ENCODE measurements at places on chromosomes 7 and 10.
A peak's percentile ranks its signal among the peaks of the same experiment; 100 is the strongest.

- no peaks in the 10 kb centered on the region for H3K27me3 ChIP-seq
- H3K4me3 ChIP-seq: no peak overlapping the region
These were observed 82.5 kb downstream of the TMEM168 start for GRCh38 chr7:112707655-112708054.

- DNase-seq: no peak
- no peak overlapping the region for H3K27ac ChIP-seq
- H3K36me3 ChIP-seq: no peaks in the 10 kb centered on the region
- H3K4me3 ChIP-seq: no peak overlapping the region
- no peaks in the 10 kb centered on the region for H3K4me1 ChIP-seq
- H3K27me3 ChIP-seq: no peaks in the 10 kb centered on the region
These were observed 20.1 kb downstream of the CACNA2D1 start for GRCh38 chr7:82423446-82423845.

DNA sequence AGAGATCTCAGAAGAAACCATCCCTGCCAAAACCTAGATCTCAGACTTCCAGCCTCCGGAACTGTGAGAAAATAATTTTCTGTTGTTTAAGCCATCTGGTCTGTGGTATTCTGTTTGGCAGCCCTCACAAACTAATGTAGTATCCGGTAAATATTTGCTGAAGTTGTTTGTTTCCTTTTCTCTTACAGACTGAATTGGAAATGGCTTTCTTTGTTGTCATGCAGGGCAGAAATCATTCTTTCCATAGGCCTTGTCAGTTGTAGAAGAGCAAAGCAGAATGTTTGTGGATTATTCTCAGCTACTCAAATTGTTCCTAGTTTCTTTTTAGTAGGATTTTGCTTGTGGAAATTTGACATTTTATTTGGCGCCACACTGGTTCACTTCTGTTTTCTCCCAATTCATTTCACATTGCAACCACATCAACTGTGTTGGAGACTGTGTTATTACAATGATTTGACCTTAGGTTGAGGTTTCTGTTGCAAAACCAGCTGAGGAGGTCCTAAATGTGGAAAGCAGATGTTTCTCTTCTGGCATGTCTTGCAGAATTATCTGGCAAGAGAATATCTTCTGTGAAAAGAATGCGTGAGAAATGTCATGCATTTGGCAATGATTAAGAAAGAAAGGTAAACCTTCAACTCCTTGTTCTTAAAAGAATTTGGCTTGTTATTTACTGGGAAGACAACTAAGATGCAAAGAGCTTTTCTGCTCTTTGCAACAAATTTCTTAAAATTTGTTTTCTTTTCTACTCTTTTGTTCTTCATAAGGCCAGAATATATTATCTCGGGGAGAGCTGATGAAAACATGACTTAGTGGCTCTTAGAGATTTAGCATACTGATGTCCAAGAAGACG, 25.8 kb downstream of the ACTA2 start:
- H3K27me3 ChIP-seq: no peaks in the 10 kb centered on the region
- H3K27ac ChIP-seq: no peak overlapping the region
- no peaks in the 10 kb centered on the region for H3K36me3 ChIP-seq
- DNase-seq: peak; percentile 57
- peaks cover 27% of the 10 kb centered on the region for H3K4me1 ChIP-seq

GRCh38 chr10:127353544-127353943, 157.2 kb upstream of the INSYN2A start:
- no peaks in the 10 kb centered on the region for H3K27me3 ChIP-seq
- no peaks in the 10 kb centered on the region for H3K4me1 ChIP-seq
- H3K4me3 ChIP-seq: no peak overlapping the region

DNA sequence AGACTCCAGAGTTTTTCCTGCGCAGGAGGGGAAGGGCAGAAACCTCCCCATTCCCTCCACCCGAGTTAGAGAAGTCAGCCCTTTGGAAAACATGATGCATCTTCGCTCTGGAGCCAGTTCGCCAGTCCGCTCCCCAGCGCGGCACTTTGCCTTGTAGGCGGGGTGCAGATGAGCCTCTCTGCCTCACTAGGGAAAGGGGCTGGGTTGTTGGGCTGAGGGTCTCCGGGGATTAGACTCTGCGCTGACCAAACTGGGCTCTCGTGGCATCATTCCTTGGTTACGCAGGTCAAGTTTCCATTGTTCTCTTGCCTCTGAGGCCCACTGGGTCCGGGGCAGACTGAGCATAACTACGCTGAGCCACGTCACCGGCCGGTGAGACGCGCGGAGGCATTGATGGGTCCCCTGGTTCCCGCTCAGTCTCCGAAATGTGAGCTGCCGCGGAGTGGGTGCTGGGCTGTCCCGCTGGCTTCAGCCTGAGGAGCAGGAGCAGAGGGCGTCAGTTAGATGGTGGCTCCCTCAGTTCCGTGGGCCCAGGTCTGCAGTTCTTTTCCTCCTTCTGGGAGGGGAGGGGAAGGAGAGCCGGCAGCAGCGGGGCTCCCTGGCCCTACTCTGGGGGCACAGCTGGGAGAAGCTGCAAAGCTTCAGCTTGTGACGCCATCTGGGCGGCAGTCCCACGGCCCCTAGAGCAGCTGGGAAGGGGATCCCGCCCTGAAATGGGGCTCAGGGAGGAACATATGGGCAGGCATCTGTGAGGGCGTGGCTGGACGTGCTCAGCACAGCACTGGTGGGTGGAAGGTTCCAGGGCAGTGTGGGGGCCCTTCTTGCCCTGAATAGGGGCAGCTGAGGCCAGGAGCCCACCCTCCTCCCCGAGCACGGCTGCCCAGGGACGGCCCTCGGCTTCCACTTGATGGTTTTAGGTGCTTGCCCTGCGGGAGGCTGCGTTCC, 121.3 kb upstream of the BTBD16 start:
- peaks cover 24% of the 10 kb centered on the region for H3K4me1 ChIP-seq
- DNase-seq: no peak
- H3K36me3 ChIP-seq: peaks cover 3% of the 10 kb centered on the region

- no peaks in the 10 kb centered on the region for H3K27me3 ChIP-seq
- no peak for DNase-seq
- H3K27ac ChIP-seq: no peak overlapping the region
- no peaks in the 10 kb centered on the region for H3K4me1 ChIP-seq
These were observed 77.4 kb downstream of the RNLS start for GRCh38 chr10:88505680-88506215.

DNA sequence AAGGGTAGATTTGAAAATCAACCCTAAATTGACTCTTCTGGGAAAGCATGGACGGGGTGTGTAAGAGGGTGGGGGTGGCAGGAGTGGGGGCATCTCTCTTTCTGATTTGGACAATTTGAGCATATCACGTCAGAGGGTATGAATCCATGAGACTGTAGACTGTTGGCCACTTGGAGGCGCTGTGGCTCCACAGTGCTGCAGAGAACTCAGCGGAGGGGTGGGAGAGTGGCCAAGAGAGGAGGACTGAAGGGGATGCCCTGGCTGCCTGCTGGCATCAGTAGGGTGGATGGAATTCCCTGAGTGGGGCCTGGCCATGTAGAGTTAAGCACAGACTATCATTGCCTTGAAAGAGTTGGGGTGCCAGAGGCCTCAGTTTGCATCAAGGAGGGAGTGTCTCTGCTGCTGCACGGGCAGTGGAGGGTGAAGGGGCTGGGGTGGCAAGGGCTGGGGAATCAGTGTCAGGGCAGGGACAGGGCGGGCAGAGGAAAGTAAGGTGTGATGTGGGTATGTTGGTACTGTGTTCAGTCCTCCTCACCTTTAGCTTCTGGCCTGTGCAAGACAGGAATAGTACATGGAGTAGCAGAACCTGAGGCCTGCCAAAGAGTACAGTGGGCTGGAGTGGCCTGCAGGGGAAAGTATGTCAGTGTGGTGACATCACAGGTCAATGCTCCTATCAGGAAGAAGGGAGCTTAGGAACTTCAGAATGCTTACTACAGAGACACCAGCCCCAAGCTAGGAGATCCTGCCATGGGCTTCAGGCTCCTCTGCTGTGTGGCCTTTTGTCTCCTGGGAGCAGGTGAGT, 133.5 kb upstream of the PRSS58 start:
- H3K4me1 ChIP-seq: no peaks in the 10 kb centered on the region
- H3K27me3 ChIP-seq: no peaks in the 10 kb centered on the region
- no peak for DNase-seq
- H3K27ac ChIP-seq: no peak overlapping the region
- no peaks in the 10 kb centered on the region for H3K36me3 ChIP-seq

- DNase-seq: peak; percentile 82
- H3K36me3 ChIP-seq: no peaks in the 10 kb centered on the region
- peaks cover 28% of the 10 kb centered on the region for H3K4me1 ChIP-seq
- no peak overlapping the region for H3K27ac ChIP-seq
- H3K4me3 ChIP-seq: no peak overlapping the region
These were observed 14.7 kb downstream of the LZTS2 start for GRCh38 chr10:101014230-101014884.

DNA sequence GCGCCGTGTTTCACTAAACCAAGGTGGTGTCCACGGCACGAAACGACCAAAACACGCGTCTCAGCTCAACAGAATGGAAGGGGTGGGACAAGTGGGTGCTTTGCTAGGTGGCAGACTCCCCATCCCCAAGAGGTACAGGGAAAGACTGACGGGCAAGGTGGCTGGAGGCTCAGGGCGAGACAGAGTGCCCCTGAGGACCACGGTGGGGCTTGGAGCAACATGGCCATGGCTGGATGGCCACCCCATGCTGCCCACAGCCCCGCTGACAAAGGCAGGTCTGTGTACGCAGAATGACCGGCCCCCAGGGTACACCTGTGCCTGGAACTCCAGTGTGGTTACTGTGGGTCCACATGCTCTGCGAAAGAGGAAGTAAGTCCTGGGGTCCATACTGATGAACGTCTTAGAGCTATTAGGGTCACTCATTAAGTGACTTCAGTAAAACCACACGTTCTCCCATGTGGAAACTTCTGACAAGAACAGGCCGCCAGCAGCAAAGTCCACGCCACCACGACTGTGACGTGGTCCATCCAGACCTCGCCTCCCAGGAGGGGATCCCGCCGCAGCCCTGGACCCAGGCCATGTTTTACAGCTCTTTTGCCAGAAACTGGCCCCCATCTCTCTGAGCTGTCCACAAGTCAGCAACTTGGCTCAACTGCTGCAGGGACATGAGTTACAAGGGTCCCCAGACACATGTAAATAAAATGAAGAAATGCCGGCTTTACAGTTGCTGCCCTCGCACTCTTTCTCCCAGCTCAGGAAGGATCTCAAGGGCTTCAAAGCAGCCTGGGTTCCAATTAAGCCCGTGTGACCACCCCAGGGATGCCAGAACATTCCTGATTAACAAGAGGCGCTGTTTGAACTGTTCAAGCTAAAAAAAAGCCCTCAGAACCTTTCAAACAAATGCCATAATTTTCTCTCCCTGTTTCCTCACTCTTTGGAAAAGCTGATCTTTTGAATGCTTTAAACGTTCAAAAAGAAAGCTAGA, 66.8 kb downstream of the MAD1L1 start:
- H3K36me3 ChIP-seq: no peaks in the 10 kb centered on the region
- no peak for DNase-seq
- H3K27me3 ChIP-seq: no peaks in the 10 kb centered on the region
- peaks cover 10% of the 10 kb centered on the region for H3K4me1 ChIP-seq
- no peak overlapping the region for H3K4me3 ChIP-seq

DNA sequence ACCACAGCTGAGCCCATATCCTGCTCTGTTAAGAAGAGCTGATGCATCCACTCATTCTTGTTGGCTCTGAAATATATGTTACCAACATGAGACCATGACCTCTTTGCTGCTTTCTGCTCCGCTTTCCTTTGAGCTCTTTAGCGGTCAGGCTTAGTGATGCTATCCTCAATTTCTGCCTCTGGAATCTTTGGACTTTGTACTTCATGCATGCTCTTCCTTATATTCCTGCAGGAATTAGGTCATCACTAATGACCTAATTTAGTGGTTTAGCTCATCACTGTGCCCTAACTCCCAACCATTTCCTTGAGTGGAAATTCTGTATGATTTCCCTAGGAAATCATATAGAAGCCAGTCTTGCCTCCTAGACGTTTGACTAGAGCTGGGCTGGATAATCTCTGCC, 119.5 kb downstream of the AOAH start:
- no peaks in the 10 kb centered on the region for H3K4me1 ChIP-seq
- no peak for DNase-seq
- no peak overlapping the region for H3K4me3 ChIP-seq
- H3K27me3 ChIP-seq: no peaks in the 10 kb centered on the region

GRCh38 chr7:20201380-20201779, 15.8 kb downstream of the MACC1 start:
- H3K27ac ChIP-seq: no peak overlapping the region
- H3K4me1 ChIP-seq: peaks cover 6% of the 10 kb centered on the region
- DNase-seq: no peak
- H3K4me3 ChIP-seq: no peak overlapping the region
- no peaks in the 10 kb centered on the region for H3K27me3 ChIP-seq
- no peaks in the 10 kb centered on the region for H3K36me3 ChIP-seq

- DNase-seq: no peak
- H3K27me3 ChIP-seq: no peaks in the 10 kb centered on the region
- no peaks in the 10 kb centered on the region for H3K4me1 ChIP-seq
- peaks cover 98% of the 10 kb centered on the region for H3K36me3 ChIP-seq
- no peak overlapping the region for H3K4me3 ChIP-seq
These were observed 18.9 kb downstream of the RBAK start for GRCh38 chr7:5064391-5065106.

DNA sequence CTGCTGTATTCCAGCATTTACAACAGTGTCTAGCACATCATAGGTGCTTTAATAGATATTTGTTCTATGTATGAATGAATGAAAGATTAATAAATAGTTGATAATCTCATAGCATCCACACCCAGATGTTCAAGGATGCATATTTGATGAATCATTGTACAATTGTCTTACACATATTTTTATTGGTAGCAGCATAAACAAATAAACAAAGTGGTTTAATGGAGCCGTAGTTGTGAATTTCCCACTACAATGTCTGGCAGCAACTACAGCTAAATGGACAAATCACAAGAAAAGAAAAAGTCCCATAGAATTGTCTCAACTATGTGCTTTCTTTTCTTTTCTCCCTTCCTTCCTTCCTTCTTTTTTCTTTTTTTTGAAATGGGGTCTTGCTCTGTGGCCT, 150.8 kb downstream of the NRP1 start:
- H3K27me3 ChIP-seq: no peaks in the 10 kb centered on the region
- no peak overlapping the region for H3K27ac ChIP-seq
- no peaks in the 10 kb centered on the region for H3K36me3 ChIP-seq
- H3K4me3 ChIP-seq: no peak overlapping the region
- peaks cover 7% of the 10 kb centered on the region for H3K4me1 ChIP-seq

- H3K4me3 ChIP-seq: no peak overlapping the region
- no peaks in the 10 kb centered on the region for H3K27me3 ChIP-seq
- no peaks in the 10 kb centered on the region for H3K4me1 ChIP-seq
- DNase-seq: no peak
- H3K27ac ChIP-seq: no peak overlapping the region
These were observed 65.2 kb downstream of the CUBN start for GRCh38 chr10:17064435-17064834.

- no peaks in the 10 kb centered on the region for H3K27me3 ChIP-seq
- H3K36me3 ChIP-seq: no peaks in the 10 kb centered on the region
- H3K4me1 ChIP-seq: peaks cover 13% of the 10 kb centered on the region
- no peak overlapping the region for H3K4me3 ChIP-seq
These were observed 69.5 kb upstream of the IL6 start for GRCh38 chr7:22657479-22657878.

Measured in tibial nerve (tissue), 4 donors.